ENCODE measurements at places on chromosomes 2 and 18. TPM values are rescaled to one million over a fixed set of nuclear protein-coding genes. Genes with fewer than 3 reads are reported as not detected.

Gene HOXD3
- total RNA-seq, result not detected

Gene SIX3
- not detected for total RNA-seq

Gene LRP2
- total RNA-seq, result not detected

Gene PROKR1
- total RNA-seq, result not detected

Gene DNAH6
- 0.05 TPM for total RNA-seq

Gene CDH19
- not detected for total RNA-seq

Gene CD207
- not detected for total RNA-seq

Gene COL4A3
- total RNA-seq, result not detected

Gene ESPNL
- total RNA-seq, result not detected

Gene ATP5F1A
- total RNA-seq, result 643 TPM

Gene FRZB
- 0.21 TPM for total RNA-seq

Gene REG3G
- not detected for total RNA-seq

Gene HOXD9
- total RNA-seq, result not detected

Gene MLPH
- total RNA-seq, result 7.8 TPM

Gene ADRA2B
- total RNA-seq, result not detected

Gene STPG4
- not detected for total RNA-seq

Gene DPP4
- 0.35 TPM for total RNA-seq

Gene DNAJC5G
- total RNA-seq, result not detected

Gene C2orf66
- 0.56 TPM for total RNA-seq

Gene SMAD4
- total RNA-seq, result 39.6 TPM

Gene ERBB4
- not detected for total RNA-seq

Gene CCDC102B
- total RNA-seq, result 0.92 TPM

Gene PSMD1
- total RNA-seq, result 94.0 TPM

Gene KATNAL2
- 1.3 TPM for total RNA-seq

Gene ACMSD
- 0.46 TPM for total RNA-seq

Gene RFX8
- 0.09 TPM for total RNA-seq

Gene LOXHD1
- total RNA-seq, result not detected

Gene ATG16L1
- total RNA-seq, result 23.7 TPM

All from airway epithelial cell (primary cell).